ENCODE measurements at places on chromosomes 6 and 20.

DNA sequence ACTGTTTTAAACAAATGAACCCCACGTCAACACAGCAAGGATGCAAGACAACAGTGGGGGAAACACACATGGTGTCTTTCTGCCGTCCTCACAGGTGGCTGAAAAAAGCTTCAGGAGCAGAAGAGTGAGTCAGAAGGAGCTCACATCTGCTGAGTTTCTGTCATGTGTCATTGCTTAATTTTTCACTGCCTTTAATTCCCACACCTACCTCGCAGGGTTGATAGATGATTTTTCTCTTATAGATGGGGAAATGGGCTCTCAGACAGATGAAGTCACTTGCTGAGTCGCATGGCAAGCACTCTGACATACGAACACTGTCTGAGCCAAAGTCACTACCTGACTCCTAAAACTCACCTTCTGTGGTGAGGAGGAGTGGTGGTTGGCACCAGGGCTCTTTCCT, 28.3 kb upstream of the CARMIL1 start:
- DNase-seq: peak; percentile 67

DNA sequence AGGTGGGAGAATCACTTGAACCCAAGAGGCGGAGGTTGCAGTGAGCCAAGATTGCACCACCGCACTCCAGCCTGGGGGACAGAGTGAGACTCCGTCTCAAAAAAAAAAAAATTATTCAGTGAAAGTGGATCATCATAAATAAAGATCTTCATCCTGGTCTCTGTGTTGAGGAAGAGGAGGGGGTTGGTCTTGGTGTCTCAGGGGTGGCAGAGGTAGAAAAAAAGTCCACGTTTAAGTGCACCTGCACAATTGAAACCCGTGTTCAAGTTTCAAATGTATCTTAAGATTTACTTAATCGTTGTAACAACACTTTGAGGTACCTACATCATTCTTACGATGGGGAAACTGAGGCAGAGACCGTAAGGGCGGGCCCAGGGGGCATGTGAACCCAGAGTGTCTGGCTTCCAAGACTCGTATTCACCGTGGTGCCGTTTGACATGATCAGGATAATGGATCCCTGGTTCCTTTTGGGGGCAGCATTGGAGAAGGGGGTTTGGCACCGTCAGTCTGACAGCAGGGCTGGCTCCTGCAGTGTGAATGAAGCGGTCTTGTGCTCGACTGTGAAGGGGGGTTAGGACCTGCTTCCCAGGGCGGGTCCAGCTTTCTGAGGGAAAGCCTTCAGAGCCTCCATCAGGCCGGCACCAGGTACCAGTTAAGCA, 32.9 kb upstream of the ID1 start:
- DNase-seq: no peak

GRCh38 chr6:165071906-165072305, 237.5 kb downstream of the C6orf118 start:
- DNase-seq: no peak

DNA sequence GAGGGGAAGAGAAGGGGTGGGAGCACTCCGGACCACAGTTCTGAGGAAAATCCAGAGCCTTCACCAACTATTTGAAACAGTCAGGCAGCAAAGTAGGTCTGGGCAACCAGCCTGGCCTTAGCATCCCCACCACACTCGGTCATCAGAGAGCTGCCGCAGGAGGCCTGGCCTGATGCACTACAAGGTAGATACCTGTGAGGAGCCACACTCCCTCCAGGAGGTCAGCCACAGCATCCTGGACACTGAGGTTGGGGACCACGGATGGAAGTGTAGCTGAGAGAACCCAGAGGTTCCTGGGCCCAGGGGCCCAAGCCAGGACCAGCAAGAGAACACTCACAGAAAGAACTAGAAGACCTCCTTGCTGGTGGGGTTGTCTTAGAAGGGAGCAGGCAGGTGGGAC, 194.8 kb upstream of the PROKR2 start:
- DNase-seq: no peak
